ENCODE measurements at places on chromosomes 3 and 15.

GRCh38 chr3:124981472-124981871 is 46.9 kb upstream of the MUC13 start:
- DNase-seq, result no peak

DNA sequence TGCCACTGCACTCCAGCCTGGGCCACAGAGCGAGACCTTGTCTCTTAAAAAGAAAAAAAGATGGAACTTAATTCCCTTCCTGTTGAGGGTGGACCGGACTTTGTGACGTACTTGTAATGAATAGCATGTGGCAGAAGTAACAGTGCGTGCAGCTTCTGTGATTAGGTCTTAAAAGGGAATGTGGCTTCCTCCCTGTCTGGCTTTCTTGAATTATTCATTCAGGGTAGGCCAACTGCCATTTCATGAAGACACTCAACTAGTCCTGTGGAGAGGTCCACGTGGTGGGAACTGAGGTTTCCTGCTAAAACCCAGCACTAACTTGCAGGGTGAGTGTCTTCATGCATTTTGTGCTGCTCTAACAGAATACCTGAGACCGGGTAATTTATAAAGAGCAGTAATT is 98.9 kb upstream of the PIAS1 start:
- DNase-seq, result no peak

GRCh38 chr3:136929977-136930670 is 27.7 kb upstream of the IL20RB start:
- no peak for DNase-seq

DNA sequence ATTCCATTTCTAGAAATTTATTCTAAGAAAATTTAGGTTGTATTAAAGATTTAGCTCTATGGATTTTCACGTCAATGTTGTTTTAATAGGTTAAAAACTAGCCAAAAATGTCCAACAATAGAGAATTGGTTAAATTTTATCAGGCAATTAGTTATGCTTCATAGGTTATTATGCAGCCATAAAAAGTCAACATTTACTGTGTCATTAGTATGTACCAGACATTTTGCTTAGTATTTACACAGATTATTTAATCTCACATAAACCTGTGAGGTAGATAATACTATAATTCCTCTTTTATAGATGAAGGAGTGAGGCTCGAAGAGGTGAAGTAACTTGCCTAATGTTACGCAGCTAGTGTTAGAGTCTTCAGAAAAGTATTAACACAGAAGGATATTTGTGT is 70.6 kb upstream of the LRRFIP2 start:
- DNase-seq, result no peak

DNA sequence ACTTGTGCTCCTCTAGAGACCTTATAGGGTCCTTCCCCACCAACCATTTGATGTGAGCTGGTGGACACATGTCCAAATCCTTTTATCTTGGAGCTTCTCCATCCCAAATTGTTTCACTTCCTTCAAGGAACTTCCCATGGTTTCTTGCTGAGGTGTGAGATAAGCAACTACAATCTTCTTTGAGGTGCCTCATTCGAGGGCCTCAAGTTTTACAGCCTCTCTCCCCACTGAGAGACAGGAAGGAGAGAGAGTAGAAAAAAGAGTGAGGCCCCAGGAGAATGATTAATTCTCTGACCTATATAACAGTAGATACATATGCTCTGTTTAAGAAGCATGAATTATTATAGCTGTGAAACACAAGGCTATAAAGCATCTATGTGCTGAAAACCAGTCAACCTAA is 70.5 kb downstream of the SUMF1 start:
- DNase-seq, result no peak
